ENCODE measurements at places on chromosomes 16 and 17. TPM values are rescaled to one million over a fixed set of nuclear protein-coding genes. Genes with fewer than 3 reads are reported as not detected.

DNA sequence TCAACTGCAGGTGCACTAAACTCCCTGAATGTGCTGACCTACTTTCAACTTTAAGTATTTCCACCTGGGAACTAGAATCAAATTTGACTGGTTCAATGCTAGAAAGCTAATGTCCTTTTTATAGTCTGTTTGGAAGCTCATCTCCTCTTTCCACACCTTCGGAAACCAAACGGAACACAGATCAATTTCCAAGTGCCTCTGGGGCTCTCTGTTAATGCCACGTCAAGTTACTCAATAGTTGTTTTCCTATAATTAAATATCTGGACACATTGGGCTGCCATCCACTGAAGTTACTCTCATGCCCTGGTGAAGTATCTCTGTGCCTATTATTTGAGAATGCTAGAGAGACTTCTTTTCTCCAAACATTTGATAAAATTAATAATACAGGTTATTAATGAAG lies 29.7 kb downstream of the ABAT start:
- DNase-seq, result no peak

DNA sequence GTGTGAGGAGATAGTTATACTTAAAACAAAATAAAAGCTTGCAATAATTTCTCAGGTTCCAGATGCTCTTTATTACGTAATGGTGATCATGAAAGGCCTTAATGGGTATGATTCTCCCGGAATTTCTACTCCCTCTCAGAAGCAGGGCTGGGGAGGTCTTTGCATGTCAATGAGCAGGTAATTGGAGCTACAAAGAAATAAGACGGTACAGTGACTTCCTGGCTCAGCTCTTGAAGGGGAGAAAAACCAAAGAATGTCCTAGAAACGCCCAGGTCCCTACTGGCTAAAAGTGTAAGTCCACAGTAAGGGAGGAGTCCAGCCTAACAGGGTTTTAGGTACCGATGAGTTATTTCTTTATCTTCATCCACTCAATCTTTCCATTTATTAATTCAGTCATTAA lies 390.9 kb downstream of the TMEM114 start:
- no peak for DNase-seq

- DNase-seq, result no peak
Measured at GRCh38 chr17:39579318-39580081, 28.2 kb downstream of the NEUROD2 start.

DNA sequence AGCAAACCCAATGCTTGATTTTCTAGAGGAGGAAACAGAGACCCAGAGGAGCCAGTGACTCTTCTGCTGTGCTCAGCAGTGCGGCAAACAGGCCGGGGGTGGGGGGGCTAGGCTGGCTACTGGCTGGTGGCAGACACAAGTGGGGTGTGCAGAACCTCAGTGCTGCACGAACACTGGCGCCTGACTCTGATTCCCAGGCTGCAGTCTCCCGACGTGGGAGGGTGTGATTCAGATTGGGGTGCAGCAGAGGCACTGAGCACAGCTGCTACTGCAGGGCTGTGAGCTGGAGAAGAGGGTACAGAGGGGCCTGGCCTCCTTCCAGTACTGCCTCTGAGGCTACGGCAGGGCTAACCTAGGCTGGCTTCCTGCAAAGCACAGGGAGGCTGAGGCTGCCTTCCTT lies 8.1 kb downstream of the RPL19 start:
- no peak for DNase-seq

DNA sequence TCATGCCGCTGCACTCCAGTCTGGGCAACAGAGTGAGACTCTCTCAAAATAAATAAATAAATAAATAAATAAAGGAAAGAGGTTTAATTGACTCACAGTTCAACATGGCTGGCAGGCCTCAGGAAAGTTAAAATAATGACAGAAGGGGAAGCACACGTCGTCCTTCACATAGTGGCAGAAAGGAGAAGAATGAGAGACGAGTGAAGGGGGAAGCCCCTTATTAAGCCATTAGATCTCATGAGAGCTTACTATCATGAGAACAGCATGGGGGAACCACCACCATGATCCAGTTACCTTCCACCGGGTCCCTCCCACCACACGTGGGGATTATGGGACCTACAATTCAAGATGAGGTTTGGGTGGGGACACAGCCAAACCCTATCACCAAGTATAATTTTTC lies 54.5 kb downstream of the PAFAH1B1 start:
- DNase-seq, result no peak

The TP53TG3B gene
- polyA plus RNA-seq, result 0.06 TPM

The HEXD gene
- polyA plus RNA-seq, result 29.8 TPM

- no peak for DNase-seq
Measured at GRCh38 chr17:9259419-9259818, 238.1 kb downstream of the NTN1 start.

DNA sequence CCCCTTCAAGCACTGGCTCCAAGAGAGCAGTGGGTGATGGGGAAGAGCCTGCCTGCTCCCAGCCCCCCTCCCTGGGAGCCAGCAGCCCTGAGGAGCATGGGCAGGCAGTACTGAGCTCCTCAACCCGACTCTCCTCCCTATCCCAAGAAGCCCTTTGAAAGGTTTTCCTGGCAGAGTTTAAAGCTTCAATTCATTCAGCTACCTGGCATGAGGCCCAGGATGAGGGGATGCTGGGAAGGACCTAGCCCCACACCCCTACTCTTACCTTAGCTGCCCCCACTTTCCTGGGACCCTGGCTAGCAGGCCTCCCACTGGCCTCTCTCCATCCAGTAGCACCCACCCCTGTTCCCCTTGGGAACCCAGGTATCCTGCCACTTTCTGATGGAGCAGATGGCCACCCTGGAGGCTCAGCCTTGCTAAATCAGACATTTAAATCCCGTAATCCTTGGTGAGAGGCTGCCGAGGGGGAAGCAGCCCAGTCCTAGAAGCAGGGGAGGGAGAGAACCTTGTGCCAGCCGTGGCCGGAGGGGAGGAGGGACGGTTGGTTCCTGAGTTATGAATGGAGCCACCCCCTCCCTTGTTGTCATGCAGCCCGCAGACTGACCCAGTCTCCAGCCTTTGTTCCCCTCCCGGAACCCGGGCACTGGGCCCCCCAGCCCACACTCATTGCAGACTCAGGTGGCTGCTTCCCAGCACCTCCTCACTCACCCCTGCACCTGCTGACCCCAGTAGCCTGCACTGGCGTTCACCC lies 17.1 kb downstream of the ATP1B2 start:
- DNase-seq, result no peak

DNA sequence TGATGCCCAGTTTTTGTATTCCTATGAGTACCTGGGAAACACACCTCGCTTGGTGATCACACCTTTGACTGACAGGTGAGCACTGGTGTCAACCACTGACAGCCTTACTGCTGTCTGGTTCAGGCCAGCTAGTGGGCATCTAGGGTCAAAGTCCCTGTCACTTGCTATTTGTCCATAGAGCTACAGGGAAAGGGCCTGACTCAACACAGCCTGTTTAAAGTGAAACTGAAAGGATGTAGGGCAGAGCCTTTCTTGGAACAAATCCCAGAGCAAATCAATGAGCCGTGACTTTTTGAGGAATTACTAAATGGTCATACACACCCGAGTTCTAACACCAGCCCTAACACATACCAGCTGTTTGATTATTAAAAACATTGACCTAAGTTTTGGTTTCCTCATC lies 106.8 kb downstream of the DNAH9 start:
- DNase-seq, result no peak

GRCh38 chr16:740459-740763 lies 386 bp downstream of the CIAO3 start:
- DNase-seq, result no peak

DNA sequence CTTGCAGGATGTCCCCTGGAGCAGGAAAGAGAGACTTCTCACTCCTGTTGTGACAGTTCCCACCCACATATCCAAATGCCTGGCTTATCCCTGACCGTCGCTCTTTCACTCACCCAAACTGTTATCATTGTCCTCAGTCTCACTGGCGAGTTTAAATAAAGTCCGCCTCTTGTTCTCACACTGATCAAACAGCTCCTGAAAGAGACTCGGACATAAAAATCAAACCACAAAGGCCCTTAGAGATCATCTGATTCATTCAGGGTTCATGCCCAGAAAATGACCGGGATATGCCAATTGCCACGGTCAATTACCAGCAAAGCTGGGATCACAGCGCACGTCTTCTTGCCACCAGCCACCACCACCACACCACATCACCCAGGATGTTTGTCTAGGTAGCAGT lies 19.9 kb downstream of the GGA3 start:
- no peak for DNase-seq

The KRT28 gene
- polyA plus RNA-seq, result not detected

The DECR2 gene
- 15.8 TPM for polyA plus RNA-seq

The OMG gene
- 0.10 TPM for polyA plus RNA-seq

The TMEM101 gene
- 42.4 TPM for polyA plus RNA-seq
